A549 treated with Mapracorat at 1 μM for 4 hours (cell line): ENCODE measurements at places on chromosomes 5 and 9. TPM values are rescaled to one million over a fixed set of nuclear protein-coding genes. Genes with fewer than 3 reads are reported as not detected.

Gene GLDC
- total RNA-seq, result 12.0 to 14.0 TPM (median 12.4 TPM) in 5 replicates

Gene CHSY3
- 0.04 to 0.18 TPM (median 0.15 TPM) in 5 replicates for total RNA-seq

Gene MCC
- total RNA-seq, result 0.14 to 0.33 TPM (median 0.24 TPM) in 5 replicates

Gene CCNJL
- 10.0 to 12.3 TPM (median 11.8 TPM) in 5 replicates for total RNA-seq

Gene SHC3
- total RNA-seq, result 0.19 to 0.64 TPM (median 0.44 TPM) in 5 replicates

Gene PDE6A
- 0.20 to 0.43 TPM (median 0.25 TPM) in 5 replicates for total RNA-seq
